ENCODE measurements at places on chromosomes 16 and 17.
A peak's percentile ranks its signal among the peaks of the same experiment; 100 is the strongest.

DNA sequence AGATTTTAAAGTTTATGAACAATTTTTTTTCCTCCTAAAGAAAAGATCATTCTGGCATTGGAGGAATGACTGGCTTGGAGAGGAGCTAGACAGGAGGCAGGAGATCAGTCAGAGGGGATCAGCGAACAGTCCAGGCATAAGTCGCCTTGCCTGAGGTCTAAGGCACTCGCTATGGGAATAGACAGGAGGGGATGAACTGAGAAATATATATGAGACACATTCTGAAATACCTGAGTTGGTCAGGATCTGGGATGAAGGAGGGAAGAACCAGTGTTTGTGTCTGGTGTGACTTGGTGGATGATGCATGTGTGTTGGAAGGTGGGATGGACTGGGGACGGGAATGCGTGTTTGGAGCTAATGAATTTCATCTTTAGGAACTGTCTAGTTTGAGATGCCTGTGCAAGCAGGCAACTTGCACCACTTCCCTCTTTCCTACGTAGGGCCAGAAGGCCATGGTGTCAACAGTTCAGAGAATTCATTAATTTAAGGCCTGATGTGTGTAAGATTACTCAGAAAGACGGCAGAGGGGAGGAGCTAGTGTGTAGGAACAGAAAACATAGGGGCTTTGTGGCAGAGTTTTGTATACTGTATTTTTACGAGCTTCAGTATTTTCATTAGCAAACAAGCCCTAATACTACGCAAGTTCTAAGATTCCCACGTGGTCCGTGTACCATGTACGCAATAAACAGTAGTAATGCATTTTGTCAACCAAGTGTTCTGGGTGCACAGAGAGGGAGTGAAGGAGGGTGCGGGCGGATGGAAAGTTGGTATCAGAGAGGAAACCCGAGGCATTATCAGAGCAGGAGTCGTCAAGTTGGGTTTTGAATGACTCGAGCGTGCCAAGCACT, 825 bp downstream of the HEATR6 start:
- no peak for DNase-seq

DNA sequence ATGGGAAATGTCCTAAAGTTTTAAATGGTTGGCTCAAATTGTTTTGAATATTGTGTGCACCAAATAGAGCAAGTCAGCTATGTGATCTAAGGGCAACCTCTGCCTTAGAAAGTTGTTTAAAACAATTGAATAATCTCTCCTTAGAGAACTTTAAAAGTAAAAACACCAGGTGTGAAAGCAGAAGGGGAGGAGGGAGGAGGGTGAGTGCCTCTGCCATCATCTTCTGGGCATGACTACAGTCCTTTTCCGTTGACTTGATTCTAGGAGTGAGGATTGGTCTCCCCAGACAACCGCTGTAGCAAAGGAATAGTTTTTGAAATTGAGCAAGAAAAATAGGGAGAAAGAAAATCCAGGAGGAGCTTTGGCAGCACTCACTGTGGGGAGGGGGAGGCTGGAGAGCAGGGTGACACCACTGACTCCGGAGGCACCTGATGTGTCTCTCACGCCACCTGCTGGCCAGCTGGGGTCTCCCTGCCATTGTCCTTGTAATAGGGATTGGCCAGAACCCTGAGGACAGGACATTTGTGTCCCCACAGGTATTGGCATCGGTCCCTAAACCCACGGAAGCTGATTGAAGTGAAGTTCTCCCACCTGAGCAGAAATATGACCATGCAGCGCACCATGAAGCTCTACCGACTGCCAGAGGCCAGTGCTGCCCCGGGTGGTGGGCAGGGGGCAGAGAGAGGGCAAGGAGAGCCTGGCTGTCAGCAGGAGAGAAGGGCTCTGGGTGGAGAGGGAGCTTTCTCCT, 33.3 kb downstream of the PLCD3 start:
- peak; percentile 82 for DNase-seq

GRCh38 chr17:67531291-67531690, 154.2 kb downstream of the PITPNC1 start:
- no peak for DNase-seq

- no peak for DNase-seq
These were observed 47.8 kb downstream of the NFAT5 start for GRCh38 chr16:69613378-69614154.

DNA sequence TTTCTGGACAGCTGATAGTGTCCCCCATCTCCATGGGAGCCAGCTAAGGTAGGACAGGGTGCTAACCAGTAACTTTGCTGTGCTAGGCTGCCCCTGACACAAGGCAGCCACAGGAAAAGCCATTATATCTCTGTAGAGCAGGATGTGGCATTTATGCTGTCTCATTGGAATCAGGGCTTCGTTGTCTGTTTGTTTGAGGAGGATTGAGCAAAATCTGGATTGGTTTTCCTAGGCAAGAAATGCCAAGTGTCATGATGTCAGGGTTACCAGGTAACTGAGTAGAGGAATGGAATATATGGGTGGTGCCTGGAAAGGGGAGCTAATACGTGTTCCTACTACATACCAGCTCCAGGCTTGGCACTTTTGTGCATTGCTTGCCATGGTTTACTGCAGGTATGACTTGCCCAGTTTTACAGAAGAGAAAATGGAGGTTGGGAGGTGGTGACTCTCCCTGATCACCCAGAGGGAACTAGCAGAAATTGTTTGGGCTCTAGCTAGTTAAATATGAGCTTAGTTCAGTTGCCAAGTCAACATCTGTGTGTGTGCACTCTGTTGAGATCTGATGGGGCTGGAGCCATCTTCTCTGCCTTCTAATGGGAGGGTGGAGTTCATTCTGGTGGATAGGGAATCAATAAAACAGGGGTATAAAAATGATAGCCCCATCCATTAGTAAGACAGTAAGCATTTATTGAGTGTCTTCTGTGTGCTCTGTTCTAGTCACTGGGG, 33.9 kb downstream of the GNAO1 start:
- DNase-seq, result no peak

DNA sequence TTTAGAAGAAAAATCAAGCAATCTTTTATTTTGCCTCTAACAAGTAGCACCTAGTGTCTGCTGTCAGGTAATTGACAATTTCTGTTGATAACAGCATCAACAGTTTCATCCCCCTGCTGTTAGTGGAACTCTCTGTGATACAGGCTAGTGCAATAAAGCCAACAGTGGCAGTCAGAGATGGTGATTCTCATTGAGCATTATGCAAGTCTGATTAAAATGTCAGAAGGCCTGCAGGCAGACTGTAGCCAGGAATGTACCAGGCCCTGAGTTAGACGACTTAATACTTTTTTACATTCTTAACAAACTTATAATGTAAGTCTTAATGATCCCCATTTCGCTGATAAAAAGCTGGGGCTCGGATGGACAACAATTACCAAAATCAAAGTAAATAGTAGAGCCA, 14.6 kb downstream of the CYLD start:
- no peak for DNase-seq

- no peak for DNase-seq
These were observed 91.8 kb downstream of the SDK2 start for GRCh38 chr17:73552300-73553048.

DNA sequence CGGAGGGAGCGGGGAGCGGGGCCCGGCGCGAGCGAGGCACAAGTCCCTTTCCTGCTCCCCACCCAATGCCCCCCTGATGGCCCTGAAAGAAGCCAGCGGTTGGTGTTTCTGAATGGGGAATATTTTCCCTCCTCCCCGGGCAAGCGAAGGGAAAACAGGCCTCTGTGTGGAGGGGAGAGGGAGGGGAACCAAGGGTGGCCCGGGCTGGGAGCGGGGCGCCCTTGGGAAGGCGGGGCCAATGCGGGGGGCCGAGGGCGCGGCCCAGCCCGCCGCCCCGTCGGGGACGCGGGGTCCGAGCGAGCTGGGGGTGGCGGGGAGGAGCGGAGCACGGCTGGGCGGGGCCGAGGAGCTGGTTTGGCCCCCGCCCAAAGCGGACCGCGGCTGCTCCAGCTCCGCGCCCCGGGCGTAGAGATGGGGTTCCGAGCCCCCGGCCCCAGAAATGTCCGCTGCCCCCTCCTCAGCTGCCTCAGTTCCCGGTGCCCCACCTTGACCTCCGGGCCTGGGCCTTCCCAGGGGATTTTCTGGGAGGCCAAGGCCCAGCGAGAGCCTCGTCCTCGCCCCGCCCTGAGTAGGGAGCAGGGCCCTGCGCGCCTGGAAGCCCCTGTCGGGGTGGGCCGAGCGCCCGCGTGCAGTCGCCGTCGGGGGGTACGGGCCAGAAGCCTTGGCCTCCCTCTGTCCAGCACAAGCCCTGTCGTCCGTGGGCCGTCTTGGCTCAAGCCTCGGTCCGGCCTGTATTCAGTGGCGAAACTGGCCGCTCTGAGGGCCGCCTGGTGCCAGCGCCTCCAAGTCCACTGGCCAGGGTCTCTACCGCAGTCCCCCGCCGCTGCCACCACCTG, 3.9 kb upstream of the HEXIM1 start:
- DNase-seq, result peak; percentile 44

GRCh38 chr17:65290616-65291015, 153.4 kb downstream of the RGS9 start:
- no peak for DNase-seq

GRCh38 chr17:40558300-40558889, 6.9 kb downstream of the CCR7 start:
- DNase-seq, result no peak

GRCh38 chr16:7167626-7168025, 165.0 kb upstream of the RBFOX1 start:
- no peak for DNase-seq

DNA sequence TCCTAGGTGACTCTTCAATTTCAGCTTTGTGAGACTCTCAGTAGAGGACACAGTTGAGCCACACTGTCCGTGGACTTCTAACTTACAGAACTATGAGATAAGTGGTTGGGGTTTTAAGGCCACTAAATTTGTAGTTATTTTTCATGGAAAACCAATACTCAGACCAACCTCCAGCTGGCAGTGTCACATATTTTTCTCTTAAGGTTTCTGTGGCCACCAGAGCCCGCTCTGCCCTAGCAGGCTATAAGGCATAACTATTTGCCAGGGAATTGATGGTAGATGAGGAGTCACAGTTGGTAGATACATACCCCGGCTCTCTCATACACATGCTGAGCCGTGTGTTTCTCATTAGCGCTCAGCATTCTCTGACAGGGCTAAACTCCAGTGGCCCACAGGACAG, 336.8 kb upstream of the MON1B start:
- DNase-seq, result no peak
